ENCODE measurements at places on chromosomes 5 and 9. TPM values are rescaled to one million over a fixed set of nuclear protein-coding genes. Genes with fewer than 3 reads are reported as not detected.

Gene NTMT1
- 29.0 TPM for polyA plus RNA-seq

Gene TMEM215
- not detected for polyA plus RNA-seq

Gene RHOBTB3
- 54.8 TPM for polyA plus RNA-seq

Gene EIF4EBP3
- 55.5 TPM for polyA plus RNA-seq

Gene ST8SIA4
- 0.34 TPM for polyA plus RNA-seq

Gene MYO10
- polyA plus RNA-seq, result 17.5 TPM

Gene MAP1B
- 2.7 TPM for polyA plus RNA-seq

Gene DAB2
- 12.0 TPM for polyA plus RNA-seq

DNA sequence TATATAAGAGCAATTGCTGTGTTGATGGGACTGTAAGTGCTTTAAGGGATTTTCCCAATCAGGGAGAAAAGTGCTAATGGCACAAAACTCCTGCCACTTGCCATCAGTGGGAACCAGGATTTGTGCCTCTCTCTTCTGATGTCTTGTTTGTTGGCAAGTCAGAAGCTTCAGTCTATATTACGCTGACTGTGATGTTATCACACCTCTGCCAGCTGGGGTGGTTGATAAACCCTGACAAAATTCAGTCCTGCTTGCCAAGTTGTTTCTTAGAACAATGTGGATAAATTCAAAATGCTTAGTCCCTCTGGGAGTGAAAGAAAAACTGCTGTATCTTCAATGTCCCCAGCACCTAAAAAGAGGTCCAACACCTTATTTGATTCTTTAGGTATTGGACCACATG lies 161.4 kb upstream of the FBXL7 start:
- DNase-seq, result no peak

DNA sequence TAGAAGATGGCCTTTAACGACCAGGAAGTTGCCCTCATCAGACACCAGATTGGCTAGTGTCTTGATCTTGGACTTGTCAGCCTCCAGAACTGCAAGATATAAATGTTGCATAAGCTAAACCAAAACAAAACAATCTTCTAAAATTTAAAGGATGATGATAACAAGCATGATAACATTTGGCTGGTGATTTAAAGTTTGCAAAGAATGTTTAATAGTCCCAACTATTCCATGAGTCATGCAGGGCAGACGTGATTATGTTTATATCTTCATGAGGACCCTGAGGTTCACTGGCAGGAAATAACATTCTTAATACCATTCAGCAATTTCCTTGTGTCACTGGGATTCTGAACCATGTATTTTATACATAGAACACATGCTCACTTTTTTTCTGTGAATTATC lies 319.8 kb downstream of the HCN1 start:
- DNase-seq, result no peak

- no peak for DNase-seq
Measured at GRCh38 chr5:145245354-145245753, 589.8 kb downstream of the PRELID2 start.

- DNase-seq, result peak; percentile 20
Measured at GRCh38 chr5:89728750-89729149, 680.8 kb downstream of the CETN3 start.

DNA sequence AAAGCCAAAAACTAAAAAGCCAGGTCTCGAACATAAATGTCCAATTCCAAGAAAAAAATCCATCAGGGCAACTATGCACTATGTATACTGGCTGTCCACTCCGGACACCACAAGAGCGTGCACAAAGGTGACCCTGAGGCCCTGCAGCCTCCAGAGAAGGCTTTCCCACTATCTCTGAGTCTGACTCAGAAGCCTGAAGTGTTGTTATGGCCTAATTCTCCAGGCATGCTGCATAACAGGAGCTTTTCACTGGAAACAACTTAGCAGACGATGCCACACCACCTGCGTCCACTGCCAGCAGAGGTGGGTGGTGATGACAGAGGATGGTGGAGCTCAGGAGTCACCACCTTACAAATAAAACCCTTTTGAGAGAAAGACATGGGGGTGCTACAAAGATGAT lies 63.7 kb downstream of the HABP4 start:
- DNase-seq, result no peak

- no peak for DNase-seq
Measured at GRCh38 chr9:70060883-70061507, 17.3 kb downstream of the MAMDC2 start.

DNA sequence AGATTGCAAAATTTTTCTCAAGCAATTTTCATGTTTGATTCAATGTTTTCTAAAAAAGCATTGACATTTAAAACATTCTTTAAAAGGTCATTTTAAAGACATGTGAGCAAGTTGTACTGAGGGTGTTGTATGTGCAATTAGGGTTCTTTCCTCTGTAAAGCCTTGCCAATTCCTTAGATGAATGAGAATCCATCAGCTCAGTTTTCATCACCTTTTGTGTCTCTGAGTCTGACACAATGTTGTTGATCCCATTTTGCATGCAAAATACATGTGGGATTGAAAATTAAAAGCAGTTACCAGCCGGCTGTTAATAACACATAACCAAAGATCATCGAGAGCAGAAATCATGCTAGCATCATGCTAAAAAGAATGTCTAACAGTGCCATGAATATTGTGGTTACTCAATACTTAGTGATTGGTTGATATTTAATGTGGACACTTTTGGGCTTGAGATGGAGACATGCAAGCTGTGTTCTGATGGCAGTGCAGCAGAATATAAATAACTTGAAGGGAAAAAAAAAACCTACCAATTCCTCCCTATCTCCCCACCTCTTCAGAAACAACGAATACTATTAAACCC lies 57.7 kb downstream of the FGF10 start:
- no peak for DNase-seq

DNA sequence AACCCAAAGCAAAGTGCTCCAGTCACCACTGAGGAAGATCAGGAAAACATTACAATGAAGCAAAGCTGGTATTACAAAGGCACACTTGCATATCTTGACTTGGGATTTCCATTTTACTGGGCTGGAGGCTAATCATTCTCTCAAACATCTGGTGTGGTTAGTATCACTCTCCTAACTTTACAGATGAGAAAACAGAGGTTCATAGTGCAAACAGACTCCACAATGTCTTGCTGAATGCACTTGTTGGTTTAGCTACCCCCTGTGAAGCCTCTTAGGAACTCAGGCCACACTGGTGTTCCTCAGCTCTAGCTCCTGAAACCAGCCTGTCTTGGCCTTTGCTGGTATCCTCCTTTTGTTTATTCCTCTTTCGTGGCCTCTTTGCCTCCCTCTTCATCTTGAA lies 29.5 kb upstream of the SMAD5 start:
- DNase-seq, result no peak

DNA sequence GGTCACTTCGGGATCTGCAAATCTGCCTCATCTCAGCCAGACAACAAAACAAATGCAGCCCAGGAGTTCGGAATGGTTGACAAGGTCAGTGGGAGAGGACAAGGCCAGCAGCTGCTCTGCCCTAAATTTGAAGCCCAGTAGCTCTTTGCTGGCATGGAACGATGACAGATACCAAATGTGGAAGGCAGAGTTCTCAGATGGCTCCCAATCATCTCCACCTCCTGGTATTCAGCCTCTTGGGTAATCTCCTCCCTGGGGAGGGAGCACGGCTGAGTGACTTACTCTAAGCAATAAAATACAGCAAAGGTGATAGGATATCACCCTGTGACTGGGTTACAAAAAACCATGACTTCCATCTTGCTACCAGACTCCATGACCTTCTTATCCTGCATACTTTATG lies 172.8 kb downstream of the ENTREP1 start:
- DNase-seq, result no peak

DNA sequence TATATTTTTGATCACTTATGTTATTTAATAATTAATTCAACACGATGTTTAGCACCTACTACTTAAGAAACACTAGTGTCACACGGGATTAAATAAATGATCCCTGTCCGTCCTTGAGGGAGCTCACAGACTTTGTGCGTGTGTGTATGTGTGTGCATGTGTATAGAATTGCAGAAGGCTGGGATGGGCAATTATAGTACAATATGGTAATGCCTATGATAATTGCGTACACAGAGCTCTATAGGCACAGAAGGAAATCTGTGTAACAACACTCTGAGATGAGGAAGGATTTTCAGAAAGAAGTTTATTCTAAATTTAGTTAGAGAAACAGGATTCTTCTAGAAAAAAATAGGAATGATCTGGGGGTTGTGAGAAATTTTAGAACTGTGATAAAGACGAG lies 76.9 kb downstream of the CDH12 start:
- DNase-seq, result no peak

DNA sequence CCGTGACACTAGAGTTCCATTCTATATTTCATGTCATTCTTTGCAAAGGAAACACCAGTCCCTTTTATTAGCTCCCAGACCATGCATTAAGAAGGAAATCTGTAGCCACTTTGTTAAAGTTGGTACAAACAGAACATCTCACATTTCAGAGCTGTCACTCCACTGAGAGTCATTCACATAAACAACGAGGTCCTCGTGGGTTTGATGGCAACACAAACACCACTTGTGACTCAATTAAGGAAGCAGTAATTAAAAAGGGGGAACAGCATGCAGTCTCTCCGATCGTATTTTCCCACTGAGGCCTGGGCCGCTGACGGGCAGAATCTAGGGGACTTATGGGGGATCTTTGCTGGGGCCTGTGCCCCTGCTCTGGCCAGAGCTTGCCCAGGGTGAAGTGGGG lies 94.2 kb upstream of the ZNF618 start:
- no peak for DNase-seq

DNA sequence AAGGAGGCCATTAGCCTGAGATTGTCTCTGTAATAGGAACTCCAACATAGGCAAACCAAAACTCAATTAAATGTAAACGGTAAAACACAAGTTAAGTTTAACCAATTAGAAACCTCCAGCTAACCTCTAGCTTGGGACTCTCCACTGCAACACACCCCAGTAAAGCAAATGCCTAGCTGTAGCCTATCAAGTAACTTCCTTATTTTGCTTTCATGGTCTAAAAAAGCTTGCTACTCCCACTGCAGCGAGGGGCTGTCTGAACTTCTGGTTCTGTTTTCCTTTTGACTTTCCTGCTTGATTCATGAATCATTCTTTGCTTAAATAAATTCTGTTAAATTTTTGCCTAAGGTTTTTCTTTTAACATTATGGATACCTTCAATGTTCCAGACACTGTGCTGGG lies 24.4 kb upstream of the C5orf46 start:
- DNase-seq, result no peak

Data from pancreas (tissue), 10 donors.